ENCODE measurements at places on chromosomes 13 and 19.

DNA sequence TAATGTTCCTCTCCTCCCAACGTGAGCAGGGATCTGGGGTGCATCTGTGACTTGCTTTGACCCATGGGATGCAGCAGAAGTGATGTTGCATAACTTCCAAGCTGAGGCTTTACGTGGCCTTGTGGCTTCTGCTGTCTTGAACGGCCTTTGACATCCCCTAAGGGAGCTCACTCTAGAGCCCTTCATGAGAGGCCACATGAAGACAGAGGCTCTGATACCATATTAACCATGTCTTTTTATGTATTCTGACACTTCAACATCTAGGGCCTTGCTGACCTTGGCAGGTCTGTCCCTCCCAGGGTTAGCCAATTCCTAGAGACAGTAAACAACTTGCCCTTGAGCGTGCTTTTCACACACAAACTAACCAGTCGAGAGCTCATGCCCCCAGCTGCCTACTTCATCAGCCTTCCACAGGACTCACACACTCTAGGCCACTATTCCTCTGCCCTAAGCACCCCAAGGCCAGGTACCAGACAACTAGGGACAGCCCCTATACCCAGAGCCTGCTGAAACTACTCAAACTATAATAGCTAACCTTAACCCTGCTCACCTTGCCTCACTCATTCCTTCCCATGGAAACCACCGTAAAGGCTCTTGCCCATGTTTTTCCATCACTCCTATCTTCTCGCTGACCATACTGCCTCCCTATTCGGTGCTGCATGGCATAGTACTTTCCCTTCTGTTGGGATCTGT lies 45.4 kb downstream of the CCDC70 start:
- no peaks in the 10 kb centered on the region for H3K36me3 ChIP-seq
- no peaks in the 10 kb centered on the region for H3K4me1 ChIP-seq
- H3K27me3 ChIP-seq, result peaks cover 4% of the 10 kb centered on the region
- DNase-seq, result no peak
- no peak overlapping the region for H3K27ac ChIP-seq
- H3K4me3 ChIP-seq, result no peak overlapping the region

DNA sequence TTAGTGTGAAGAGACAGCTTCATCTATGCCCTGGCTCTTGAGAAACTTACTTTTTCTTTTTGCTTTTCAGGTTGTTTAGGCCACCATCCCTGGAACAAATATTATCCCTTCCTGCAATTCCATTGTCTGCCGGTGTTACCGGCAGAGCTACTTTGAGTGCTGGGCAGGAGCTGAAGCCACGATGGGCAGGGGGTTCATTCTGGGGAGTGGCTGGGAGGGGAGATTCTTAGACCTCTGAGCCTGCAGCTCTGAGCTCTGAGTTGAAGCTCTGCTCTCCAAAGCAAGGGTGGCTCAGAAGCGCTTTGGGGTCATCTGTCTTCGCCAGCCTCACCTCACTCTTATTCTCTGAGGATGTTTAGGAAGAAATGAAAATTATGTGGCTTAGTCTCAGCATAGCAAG lies 1066.6 kb upstream of the SLC10A2 start:
- H3K27ac ChIP-seq, result no peak overlapping the region
- H3K27me3 ChIP-seq, result no peaks in the 10 kb centered on the region
- DNase-seq, result no peak
- no peaks in the 10 kb centered on the region for H3K36me3 ChIP-seq
- H3K4me3 ChIP-seq, result no peak overlapping the region

GRCh38 chr13:78145276-78145675 lies 226.6 kb upstream of the EDNRB start:
- H3K36me3 ChIP-seq, result no peaks in the 10 kb centered on the region
- H3K4me3 ChIP-seq, result no peak overlapping the region
- no peak overlapping the region for H3K27ac ChIP-seq
- no peaks in the 10 kb centered on the region for H3K27me3 ChIP-seq

DNA sequence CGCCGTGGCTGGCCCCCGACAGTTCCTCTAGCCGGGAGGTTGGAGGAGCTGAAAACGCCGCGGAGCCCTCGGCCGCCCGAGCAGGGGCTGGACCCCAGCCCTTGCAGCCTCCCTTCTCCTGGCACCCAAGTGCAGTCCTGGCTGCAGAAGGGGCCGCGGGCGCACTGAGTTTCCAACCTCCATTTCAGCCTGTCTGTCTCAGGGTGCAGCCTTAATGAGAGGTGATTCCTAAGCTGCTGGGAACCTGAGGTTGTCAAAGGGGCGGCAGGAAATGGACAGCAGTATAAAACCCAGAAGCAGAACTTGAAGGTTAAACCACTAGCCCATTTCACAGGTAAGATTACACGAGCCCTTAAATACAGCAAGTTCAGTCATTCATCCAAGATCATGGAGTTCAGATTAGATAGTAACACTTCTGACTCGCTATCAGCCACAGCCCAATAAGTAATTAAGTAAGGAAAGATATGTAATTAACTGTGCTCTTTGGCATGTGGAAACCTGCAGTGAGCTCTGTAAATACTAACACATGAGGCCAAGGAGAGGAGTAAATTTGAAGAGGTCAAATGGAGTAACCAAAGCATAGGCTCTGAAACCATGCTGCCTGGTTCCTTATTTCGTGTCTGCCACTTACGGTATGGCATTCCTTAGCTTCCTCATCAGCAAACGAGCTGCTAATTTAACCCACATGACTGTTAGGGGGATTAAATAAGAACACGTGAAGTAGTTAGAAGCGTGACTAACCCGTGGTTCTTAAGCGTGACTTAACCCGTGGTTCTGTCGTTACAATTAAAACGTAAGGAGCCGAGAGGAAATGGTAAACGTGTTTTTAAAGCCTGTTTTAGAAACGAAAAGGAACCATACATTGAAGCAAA lies 686 bp downstream of the SETDB2 start:
- H3K4me3 ChIP-seq, result peak overlapping the region; percentile 58
- H3K4me1 ChIP-seq, result peaks cover 45% of the 10 kb centered on the region
- H3K36me3 ChIP-seq, result no peaks in the 10 kb centered on the region
- DNase-seq, result peak; percentile 17
- H3K27me3 ChIP-seq, result no peaks in the 10 kb centered on the region

DNA sequence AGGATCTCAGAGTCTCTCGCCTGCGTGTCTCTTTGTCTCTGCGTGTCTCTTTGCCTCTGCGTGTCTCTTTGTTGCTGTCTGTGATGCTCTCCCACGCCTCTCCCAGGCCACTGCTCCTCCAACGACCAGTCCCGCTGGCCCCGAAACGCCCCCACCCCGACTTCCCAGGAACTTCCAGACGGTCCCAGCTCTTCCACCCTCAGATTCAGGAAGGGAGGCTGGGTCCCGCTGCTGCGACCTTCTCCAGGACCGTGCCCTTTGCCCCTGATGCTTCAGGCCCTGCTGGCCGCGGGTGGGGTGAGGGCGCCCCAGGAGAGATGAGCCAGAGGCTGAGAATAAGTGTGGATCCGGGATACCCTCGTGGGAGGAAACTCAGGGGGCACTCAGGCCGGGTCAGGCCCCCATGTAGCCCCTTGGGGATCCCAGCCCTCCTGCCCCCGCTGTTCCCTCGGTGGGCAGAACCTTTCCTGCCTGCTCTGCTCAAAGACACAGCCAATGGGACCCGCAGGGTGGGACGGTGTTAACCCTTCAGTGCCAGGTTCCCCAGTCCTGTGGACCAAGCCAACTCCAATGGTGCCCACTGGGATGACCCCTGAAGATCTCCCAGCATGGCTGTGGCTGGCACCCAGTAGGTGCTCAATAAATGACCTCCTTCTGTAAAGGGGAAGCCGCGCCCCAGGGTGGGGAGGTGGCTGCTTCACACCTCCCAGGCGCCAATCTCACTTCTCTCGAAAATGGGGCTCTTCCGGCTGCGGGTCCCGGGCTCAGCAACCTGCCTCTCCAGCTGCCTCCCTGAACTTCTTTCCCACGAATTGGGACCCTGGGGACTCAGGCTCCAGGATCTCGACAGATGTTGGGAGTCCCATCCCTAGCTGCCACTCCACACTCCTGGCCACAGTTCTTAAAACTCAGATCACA lies 1.5 kb upstream of the S1PR5 start:
- no peaks in the 10 kb centered on the region for H3K36me3 ChIP-seq
- H3K27ac ChIP-seq, result no peak overlapping the region
- no peaks in the 10 kb centered on the region for H3K27me3 ChIP-seq
- no peaks in the 10 kb centered on the region for H3K4me1 ChIP-seq

- H3K27me3 ChIP-seq, result peaks cover 51% of the 10 kb centered on the region
- H3K27ac ChIP-seq, result peak overlapping the region; percentile 46
- peaks cover 50% of the 10 kb centered on the region for H3K4me1 ChIP-seq
- H3K4me3 ChIP-seq, result peak overlapping the region; percentile 47
Measured at GRCh38 chr13:80338781-80339562, 2.0 kb downstream of the SPRY2 start.

- H3K4me1 ChIP-seq, result no peaks in the 10 kb centered on the region
- DNase-seq, result no peak
- H3K27me3 ChIP-seq, result no peaks in the 10 kb centered on the region
- peaks cover 42% of the 10 kb centered on the region for H3K36me3 ChIP-seq
- no peak overlapping the region for H3K27ac ChIP-seq
Measured at GRCh38 chr13:98515818-98516465, 61.0 kb downstream of the STK24 start.

GRCh38 chr13:93225610-93226009 lies 997 bp upstream of the GPC6 start:
- no peaks in the 10 kb centered on the region for H3K27me3 ChIP-seq
- no peak for DNase-seq
- H3K36me3 ChIP-seq, result no peaks in the 10 kb centered on the region
- H3K4me1 ChIP-seq, result no peaks in the 10 kb centered on the region

DNA sequence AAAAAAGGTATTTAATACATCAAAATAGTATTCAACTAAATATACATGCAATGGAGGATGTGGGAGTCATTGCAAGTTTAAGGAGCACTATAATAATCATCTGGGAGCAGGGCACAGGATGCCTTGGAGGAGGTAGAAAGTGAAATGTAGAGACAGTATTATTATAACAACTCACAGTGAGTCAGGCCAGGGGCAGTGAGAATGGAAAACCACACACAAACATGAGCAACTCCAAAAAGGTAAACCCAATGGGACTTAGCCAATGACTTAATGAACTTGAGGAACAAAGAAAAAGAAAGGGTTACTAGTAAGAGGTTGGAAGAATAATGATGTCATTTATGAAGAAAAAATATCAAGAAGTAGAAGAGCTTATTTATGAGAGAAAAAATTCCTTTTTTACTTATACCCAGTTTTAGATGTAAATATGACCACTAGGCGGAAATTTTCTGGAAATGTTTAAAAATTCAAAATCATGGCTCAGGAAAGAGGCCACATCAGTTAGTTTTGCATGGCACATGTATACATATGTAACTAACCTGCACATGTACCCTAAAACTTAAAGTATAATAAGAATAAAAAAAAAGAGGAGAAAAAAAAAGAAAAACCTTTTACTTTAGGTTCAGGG lies 389.3 kb downstream of the SUCLA2 start:
- no peak overlapping the region for H3K4me3 ChIP-seq
- no peaks in the 10 kb centered on the region for H3K4me1 ChIP-seq
- no peak overlapping the region for H3K27ac ChIP-seq
- no peak for DNase-seq
- H3K27me3 ChIP-seq, result no peaks in the 10 kb centered on the region

GRCh38 chr19:35389192-35389861 lies 18.5 kb downstream of the GPR42 start:
- H3K4me1 ChIP-seq, result no peaks in the 10 kb centered on the region
- DNase-seq, result no peak
- H3K4me3 ChIP-seq, result no peak overlapping the region
- no peaks in the 10 kb centered on the region for H3K36me3 ChIP-seq
